ENCODE measurements at places on chromosomes 4 and X.
A peak's percentile ranks its signal among the peaks of the same experiment; 100 is the strongest.

GRCh38 chrX:84336646-84337045 lies 148.6 kb upstream of the RPS6KA6 start:
- no peak for DNase-seq

DNA sequence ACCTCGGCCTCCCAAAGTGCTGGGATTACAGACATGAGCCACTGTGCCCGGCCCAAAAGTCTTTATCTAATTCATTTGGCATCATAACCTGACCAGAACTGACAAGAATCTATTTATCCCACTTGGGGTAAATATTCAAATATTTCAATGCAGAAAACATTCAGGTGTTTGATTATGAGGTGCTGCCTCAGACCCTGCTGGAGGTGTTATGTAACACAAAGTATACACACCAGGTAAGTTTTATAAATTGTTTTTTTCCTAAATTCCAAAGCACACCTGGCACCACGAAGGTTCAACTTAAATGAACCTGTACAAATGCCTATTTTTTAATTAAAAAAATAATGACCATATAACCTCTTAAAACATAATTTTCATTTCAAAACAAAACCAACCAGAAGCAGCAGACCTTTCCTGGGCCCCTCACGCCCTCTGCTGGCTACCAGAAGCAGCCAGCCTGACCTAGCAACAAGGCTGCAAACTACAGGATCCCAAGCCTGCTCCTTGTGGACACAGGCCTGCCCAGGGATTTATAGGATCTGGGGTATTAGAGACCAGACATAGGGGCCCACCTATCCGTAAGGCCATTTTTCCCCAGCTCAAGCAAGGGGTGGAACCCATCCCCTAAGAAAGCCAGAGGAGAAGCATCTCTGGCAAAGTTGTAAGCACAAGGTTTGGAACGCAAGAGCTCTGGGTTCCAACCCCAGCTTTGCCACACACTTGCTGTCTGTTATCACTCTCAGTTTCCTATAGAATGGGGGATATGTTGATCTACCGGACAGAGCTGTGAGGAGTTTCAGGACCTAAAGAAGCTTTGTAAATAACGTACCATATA lies 11.7 kb downstream of the OTUD5 start:
- no peak for DNase-seq

GRCh38 chr4:159079074-159079473 lies 23.8 kb upstream of the RAPGEF2 start:
- DNase-seq, result no peak

DNA sequence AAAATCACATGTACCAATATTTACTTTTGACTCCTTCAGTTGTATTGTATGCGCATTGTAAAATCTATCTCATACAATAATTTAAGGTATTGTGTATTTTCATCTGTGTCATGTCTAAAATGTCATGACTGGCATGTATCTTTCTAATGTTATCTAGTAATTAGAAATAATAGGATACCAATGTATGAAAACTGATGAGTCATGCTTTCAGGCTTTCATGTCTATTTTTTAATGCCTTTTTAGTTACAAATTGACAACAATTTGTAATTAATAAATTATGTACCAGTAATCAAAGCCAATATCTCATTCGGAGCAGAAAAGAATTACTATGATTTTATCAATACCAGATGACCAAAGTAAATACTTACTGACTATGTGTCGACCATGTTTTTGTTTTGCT lies 107.7 kb downstream of the GALNTL6 start:
- no peak for DNase-seq

DNA sequence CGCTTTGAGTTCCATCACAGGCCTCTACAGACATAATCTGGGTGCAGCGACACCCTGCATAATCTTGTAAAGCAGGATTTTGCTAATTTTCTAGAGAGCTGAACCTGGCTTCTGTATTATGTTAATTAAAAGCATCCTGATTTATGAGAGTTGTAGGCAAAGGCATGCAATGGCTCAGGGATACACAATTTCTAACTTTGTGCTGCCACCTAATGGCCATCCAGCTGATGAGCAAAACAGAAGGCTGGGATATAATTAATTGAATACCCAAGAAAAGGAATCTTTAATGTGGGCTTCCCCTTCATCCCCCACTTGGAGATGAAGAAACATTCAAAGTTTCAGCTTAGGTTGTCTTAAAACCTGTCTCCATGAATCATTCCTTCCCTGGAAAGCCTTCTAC lies 78.1 kb downstream of the BMP15 start:
- DNase-seq, result no peak

GRCh38 chr4:153850533-153851280 lies 61.8 kb upstream of the SFRP2 start:
- no peak for DNase-seq

DNA sequence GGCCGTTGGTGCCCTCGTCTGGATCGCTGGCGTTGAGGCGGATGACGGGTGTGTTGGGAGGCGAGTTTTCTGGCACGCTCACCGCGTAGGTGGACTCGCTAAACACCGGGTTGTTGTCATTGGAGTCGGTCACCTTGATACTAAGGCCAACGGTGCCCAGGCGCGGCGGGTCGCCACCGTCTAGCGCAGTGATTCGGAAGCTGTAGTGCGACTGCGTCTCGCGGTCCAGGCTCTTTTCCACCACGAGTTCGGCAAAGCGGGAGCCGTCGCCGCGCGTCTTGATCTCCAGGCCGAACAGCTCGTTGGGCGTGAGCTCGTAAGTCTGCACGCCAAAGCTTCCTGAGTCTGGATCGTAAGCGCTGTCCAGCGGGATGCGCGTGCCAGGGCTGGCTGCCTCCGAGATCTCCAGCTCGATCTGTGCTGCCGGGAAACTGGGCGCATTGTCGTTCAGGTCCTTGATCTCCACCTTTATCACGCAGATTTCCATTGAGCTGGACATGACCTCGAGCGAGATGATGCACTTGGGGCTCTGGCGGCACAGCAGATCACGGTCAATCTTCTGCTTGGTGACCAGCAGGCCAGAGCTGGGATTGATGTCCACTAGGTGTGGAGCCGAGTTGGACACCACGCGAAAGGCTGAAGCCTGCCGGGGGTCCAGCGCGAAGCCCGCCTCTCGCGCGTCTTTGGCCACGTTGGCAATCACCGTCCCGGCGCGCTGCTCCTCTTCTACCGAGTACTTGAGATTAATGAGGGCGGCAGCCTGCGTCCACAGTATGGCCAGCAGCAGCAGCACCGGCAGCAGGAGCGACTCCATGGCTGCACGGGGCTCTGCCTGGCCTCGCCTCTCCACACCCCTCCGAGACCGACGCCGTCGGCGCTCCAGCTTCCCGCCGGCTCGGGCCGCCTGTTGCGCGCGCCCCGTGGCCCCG lies 2.0 kb downstream of the PCDH19 start:
- no peak for DNase-seq

- DNase-seq, result no peak
Measured at GRCh38 chr4:77843628-77844027, 19.0 kb upstream of the MRPL1 start.

DNA sequence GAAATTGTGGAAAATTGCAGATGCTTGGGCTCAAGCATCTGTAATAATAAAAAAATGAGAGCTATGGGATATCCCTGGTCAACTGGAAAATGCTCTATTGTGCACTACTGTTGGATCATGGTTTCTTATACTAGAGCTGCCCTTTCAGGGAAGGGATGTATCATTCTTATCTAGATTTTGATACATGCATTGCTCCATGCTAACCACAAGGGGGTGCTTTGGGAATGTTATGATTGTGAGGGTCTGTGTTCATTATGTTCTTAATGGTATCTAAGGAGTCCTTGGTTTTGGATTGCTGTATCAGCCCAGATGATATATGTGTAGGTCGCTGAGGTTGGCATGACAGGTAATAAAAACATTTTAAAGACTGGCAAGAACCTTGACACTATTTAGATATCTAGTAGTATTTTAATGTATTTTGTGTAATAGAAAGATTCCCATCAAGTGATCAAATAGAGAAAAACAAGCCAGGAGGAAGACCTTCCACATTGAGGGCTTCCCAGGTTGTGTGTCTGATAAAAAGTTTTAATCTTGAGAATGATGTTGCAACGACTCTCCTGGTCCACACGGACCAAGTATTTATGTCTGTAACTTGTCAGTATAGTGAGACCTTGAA lies 49.2 kb upstream of the TLR2 start:
- no peak for DNase-seq

- no peak for DNase-seq
Measured at GRCh38 chrX:71158603-71159002, 14.0 kb downstream of the NLGN3 start.

GRCh38 chr4:184755278-184755677 lies 21.4 kb upstream of the CENPU start:
- no peak for DNase-seq

DNA sequence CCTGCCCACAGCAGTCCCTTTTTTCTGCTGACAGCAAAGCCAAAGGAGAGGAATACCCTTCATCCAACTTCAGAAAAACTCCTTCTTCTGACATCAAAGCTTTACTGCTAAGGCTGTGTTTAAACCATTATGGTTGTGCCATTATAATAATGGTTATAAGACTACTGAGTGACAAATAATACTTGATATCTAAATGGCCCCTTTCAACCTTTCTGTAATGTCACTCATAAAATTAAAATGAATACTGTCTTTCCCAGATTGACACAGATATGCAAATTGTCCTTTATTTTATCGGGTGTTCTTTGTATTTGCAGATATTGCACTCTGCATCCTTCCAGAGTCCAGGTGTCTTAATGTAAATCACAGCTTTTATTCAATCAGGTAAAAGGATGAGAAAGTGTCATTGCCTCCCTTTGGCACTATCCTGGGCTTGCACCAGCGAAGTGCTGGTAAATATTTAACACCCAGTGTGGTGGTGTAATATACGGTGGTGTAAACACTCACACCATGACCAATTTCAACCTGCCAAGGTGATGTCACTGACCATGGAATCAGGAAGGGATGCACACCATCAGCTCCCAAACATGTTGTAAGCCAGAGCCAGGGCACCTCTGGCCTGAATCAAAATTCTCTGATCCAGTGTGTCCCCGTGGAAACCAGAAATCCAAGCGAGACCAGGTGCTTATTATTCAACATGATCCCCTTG lies 139.4 kb upstream of the TENM3 start:
- no peak for DNase-seq

GRCh38 chr4:174037049-174037448 lies 246.4 kb downstream of the FBXO8 start:
- DNase-seq, result no peak

DNA sequence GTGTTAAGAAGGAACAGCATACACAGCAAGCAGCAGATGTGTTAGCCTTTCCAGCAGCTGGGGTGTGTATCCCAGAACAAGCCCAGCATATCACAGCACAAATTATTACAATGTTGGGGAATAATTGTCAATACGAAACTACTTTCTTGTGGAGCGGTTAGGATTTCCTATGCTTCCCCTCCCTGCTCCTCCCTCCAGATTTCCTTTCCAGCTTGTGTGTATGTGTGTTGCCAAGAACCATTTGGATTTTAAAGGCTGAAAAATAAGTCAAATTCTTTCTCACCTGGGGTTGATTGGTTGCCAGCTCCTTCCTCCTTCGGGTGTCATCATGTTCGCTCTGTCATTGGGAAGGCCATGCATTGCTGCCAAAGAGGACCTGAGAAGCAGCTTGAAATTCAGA lies 178.2 kb upstream of the FRMPD4 start:
- no peak for DNase-seq

DNA sequence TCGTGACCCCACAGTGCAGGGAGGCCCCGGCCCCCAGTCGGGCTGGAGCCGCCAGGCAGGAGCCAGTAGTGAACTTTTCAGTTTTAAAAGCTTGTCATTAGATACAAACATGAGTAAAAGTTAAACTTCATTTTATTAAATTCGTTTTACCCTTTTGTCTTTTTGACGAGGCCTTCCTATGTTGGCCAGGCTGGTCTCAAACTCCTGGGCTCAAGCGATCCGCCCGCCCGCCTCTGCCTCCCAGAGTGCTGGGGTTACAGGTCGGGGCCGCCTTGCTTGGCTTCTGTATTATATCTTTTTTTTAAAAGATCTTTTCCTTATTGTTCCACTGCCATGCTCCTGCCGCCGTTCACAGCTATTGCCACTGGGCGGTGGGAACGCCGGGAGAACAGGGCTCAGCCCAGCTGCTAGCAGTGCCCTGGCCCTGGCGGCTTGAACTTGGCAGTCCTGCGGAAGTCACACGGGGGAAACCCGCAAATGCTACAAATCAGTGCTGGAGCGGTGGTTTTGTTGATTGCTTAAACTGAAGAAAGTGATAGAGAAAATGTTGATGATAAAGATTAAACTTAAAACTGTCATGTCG lies 968 bp upstream of the NELFA start:
- peak; percentile 27 for DNase-seq

DNA sequence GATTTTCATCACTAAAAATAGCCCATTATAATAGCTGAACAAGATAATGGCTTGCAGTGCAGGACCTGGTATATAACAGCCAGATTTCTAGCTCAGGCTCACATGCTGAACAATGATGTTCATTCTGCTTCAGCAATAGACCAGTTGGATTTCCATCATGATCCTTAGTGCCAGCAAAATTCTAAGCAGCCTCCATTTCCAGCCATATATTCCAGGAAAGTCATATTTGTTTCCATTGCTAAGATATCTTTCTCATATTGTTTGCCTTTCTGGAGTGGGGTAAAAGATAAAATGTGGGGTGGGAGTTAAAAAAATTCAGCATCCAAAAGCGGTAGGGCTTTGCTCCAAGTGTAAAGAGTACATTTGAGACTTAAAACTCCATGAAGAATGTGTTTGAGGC lies 2344.1 kb downstream of the PCDH7 start:
- DNase-seq, result no peak

DNA sequence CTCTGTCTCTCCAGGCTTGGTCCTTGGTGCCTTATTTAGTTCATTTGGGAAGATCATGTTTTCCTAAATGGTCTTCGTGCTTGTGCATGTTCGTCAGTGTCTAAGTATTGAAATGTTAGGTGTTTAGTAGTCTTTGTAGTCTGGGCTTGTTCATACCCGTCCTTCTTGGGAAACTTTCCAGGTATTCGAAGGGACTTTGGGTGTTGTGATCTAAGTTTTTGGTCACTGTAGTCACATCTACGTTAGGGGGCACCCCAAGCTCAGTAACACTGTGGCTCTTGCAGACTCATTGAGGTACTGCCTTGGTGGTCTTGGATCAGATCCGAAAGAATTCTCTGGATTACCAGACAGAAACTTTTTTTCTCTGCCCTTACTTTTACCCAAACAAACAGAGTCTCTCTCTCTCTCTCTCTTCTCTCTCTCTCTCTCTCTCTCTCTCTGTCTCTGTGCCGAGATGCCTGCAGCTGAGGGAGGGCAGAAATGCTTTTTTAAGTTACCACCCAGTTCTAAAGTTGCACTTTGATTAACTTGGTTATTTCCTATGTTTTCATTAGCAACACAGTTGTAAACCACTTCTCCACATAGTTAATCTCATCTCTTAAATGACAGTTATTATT lies 67.6 kb upstream of the SLC7A3 start:
- DNase-seq, result no peak

Data from stimulated activated CD8-positive, alpha-beta memory T cell treated with anti-CD3 and anti-CD28 coated beads, Interleukin-2, amount 100 ng/mL, for 48 hours (primary cell).